ENCODE measurements at places on chromosomes 2 and 18.
A peak's percentile ranks its signal among the peaks of the same experiment; 100 is the strongest.

DNA sequence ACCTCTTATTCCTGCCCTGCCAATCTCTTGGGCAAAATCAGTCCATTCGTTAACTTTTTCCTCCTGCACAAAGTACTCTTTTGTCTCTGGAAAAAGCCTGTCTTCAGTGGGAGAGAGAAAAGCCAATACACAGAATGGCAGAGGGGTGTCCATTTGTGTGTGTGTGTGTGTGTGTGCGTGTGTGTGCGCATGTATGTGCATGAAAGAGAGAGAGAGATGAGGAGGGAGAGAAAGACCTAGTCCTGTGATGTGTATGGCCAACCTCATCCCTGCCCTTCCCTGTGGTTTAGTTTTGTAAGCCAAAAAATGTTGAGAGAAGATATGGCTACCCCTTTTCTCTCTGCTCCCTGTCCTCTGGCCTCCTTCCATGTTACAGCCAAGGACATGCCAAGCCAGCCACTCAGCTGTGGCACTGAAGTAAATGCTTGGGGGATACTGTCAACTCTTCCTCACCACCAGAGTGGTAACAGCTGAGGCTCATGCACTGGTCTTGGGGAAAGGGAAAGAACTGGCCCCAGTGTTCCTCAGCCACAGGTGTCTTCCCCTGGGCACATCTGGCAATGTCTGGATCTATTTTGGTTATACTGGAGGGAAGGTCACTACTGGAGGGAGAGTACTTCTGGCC, 10.6 kb downstream of the SLC4A5 start:
- DNase-seq, result no peak

- no peak for DNase-seq
These were observed 24.9 kb upstream of the ALPP start for GRCh38 chr2:232353660-232354059.

DNA sequence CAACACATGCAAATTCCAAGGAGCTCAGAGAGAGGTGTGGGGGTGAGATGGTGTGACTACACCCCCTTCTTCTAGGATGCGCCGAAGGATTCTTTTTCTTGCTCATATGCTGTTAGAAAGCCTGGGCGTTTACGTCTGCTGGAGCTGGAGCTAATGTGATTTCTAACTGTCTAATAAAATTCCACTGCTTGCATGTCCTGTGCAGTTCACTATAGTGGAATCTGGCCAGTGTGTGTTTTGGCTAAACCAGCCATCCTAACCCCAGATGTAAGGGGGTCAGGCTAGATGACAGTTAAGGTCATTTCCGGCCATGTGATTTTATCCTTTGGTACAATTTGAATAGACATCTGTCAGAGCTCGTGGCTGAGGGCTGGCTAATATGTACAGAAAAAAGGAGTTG, 194.1 kb downstream of the PRKCE start:
- DNase-seq, result no peak

DNA sequence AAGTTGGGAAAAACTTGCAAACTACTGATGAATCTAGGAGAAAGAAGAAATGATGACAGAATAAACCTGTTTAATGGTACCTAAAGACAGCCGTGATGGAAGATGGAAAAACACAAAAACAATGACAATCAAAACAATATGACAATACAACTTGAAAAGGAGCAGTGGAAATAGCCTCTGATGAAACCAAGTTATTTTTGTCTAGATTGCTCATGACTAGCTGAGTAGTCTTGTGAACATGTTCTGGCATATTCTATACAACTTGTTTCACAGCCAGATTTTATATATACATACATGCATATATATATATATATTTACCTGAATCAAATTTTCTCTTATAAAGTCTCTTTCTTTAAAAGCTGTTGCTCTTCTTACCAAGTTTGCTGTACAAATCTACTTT, 439.1 kb downstream of the TGIF1 start:
- DNase-seq, result no peak

GRCh38 chr2:220956429-220956828, 615.7 kb downstream of the EPHA4 start:
- no peak for DNase-seq

DNA sequence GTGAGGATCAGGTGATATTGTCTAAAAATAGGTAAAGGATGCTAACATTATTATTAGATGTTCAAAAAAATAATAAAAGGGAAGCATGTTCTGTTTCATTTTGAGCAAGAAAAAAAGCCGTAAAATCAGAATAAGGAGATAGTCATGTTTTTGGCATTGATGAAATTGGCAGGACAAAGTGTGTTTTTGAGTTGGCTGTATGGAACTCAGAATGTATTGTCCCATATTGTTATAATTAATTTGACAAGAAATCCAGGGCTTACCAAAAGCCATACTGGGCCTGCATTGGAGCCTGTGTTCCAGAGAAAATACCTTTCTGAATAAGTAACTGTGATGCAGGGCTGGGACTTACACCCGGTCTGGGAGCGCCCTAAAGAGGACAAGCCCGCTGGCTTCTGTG, 232.0 kb downstream of the AGAP1 start:
- no peak for DNase-seq

DNA sequence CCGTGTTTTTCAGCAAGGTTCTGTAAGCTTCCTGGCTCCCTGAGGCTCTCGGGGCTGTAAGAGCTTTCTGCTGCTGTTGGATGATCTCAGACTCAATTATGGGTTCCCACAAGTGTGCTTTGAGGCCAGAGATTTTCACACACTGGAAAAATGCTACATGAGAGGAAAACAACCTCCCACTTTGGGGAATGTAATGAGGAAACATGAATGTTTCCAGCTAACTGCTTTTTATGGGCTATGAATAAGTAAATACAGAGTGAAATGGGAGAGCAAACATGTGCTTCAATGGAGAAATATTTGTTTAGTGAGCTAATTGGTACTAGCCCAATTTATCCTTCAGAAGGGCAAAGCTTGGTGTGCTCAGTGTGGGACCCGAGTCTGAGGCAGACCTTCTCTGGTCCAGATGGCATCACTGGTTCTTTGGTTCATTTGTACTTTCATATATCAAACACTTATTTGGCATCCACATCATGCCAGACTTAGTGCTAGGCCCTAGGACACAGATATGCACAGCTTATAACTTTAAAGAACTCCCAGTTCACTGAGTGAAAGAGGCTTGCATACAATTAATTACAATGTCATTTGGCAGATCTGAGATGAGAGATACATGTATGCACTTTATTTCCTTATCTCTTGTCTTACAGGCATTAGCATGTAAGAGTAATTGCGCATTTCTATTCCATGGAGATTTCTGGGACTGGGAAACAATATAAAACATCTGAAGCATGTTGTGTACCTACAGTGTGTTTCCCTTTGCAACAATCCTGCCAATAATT, 248.8 kb downstream of the RDH14 start:
- DNase-seq, result no peak

DNA sequence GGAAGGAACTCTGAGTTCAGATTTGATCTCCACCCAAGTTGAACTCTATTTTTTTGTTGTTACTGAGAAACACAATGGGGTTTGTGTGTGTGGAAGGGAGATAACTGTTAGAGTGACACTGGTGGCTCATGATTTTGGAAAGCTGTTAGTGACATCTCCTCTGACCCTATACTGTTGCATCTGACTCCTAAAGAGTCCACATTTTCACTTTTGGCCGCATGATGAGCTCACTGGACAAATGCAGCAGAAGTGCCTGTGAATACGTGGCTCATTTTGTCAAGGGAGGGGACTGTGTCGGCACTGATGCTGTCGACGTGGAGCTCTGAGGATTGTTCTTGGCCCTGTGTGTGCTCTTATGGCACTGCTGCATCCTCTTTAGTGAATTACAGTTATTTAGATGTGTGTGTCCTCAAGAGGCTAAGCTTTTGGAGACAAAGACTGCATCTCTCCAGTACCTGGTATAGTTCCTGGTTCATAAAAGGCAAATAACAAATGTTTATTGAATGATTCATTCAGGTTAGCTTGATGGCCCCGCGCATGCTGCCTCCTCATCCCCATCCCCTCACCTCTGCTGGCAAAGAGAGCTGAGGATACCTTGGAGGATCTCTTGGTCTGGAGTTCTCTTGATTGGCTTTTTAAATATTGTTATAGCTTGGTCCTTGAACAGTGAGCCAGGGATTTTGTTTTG, 135.4 kb downstream of the PHLPP1 start:
- no peak for DNase-seq

DNA sequence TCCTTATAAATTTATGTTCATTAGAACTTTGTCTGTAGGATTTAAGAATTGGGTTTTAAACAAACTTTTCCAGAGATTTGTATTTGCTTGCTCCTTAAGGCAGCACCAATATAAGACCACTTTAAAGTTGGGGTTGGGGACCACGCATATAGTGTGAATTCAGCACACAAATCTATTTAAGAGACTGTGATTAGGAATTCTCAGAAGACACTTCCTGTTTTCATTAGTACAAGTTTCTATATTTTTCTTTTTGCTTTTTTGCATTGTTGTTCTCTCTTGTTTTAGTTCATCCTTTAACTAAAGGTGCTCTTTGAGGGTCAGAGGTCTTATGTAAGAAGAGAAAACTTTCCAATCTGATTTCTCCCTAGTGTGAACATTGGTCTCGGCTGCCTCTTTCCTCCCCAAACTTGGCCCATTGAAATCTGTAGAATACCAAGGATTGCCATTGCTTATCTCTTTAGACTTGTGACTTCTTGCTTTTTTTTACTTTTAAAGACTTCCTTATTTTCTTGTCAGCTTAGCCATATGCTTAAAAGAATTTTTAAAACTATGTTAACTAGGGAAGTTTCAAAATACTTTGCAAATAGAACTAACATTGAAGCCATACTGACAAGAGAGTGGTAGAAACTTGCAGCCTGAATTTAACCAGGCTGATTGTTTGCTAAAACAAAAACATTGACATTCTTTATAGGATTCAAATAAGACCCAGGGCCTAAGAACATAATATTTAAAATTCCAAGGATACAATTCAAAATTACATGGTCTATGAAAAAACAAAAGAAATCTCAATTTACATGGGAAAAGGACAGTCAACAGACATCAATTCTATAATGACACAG, 264.1 kb upstream of the FN1 start:
- no peak for DNase-seq

DNA sequence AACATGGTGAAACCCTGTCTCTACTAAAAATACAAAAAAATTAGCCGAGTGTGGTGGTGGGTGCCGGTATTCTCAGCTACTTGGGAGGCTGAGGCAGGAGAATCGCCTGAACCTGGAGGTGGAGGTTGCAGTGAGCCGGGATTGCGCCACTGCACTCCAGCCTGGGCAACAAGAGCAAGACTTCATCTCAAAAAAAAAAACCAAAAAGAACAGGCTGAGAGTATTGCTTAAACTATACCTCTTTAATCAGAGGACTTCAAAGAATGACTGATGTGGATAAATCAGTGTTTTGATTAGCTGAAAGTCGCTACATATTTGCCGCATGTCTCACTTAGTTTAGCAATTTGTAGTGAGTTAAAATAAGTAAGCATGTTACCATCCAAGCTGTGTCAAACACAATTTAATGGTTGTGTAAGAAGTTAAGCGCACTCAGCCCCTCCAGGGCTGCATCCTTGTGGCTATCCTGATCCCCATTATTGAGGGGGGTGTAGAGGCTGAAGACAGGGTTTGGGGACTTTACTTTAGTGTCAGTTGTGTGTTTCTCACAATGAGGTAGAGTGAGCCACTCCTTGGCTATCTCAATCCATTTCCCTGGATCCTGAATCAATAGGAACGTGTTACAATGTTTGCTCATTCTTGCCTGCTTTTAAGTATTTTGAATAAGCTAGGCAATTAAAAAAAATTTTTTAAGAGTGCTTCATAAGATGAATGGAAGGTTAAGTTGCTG, 11.0 kb upstream of the FARP2 start:
- DNase-seq, result no peak

DNA sequence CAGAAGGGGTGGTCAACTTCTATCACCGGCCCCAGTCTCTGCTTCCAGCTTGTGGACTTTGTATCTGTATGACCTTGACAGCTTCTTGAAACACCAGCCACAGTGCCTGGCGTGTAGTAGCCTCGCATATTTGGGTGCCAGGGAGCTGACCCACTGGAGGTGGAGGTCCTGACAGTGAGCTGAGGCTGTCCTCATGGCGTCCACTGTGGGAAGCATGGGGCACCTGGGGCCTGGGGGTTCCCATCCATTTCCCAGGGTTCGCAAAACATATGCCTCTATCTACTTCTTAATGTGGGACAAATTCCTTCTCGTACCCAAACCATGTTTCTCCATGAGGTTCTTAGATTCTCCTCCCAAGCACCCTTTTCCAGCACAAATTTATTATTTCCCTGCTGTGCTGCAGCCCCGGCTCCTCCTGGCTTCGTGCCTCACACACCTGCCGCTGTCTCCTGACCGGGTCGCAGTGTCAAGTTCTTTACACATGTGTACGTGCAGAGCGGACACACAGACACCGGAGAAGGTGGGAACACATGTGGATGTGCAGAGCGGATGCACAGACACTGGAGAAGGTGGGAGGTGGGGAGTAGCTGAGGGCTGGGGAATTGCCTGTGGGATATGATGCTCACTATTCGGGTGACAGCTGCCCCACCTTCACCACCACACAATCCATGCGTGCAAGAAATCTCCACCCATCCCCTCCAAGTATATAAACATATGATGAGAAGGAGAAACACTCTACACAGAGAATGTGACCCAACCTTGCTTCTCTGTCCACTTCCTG, 23.4 kb downstream of the TMEM18 start:
- DNase-seq, result peak; percentile 53

DNA sequence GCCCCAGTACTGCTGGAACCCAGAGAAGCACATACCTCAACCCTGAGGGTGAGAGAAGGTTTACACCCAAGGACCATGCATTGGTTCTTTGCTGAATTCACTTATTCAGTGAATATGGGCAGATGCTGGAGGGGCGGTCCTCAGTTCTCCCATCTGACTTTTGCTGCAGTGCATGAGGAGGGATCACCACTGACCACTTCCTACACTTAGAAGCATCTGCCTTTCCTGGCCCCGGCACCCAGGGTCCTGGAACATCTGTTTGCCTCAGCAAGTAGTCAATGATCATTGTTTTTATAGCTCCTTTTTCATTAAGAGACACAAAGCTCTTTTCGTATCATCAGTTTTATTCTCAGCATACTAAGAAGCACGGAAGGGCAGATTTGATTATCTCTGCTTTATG, 211.4 kb downstream of the SH3RF3 start:
- no peak for DNase-seq

GRCh38 chr2:82339805-82340204, 2035.3 kb upstream of the LRRTM1 start:
- DNase-seq, result no peak

DNA sequence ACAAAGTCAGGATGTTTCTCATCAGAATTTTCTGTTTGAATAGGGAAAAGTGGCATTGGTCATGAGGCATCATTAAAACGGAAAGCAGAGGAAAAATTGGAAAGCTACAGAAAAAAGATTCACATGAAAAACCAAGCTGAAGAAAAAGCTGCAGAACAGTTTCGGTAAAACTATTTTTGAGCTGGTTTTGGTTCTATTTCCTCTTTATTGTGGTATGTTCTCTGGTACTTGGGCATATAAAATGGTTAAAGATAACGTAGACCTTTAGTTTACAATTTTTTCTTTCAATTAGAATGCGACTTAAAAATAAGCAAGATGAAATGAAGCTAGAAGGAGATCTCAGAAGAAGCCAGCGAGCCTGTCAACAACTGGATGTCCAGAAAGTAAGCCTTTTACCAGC, 7.6 kb downstream of the GPATCH11 start:
- no peak for DNase-seq

- no peak for DNase-seq
These were observed 185.9 kb downstream of the AGPS start for GRCh38 chr2:177578454-177578853.

- peak; percentile 11 for DNase-seq
These were observed 326.1 kb upstream of the HS6ST1 start for GRCh38 chr2:128644718-128645256.

- no peak for DNase-seq
These were observed 2.4 kb downstream of the FARP2 start for GRCh38 chr2:241358470-241358869.

GRCh38 chr2:7931808-7932207, 750.0 kb upstream of the ID2 start:
- no peak for DNase-seq
